GM23338 (cell line): ENCODE measurements at places on chromosomes 16 and 17.

GRCh38 chr16:58853854-58854791 is 120.0 kb upstream of the GOT2 start:
- no peak for DNase-seq

- DNase-seq, result no peak
Observed at GRCh38 chr17:4072487-4073157, 70.2 kb downstream of the ZZEF1 start.

DNA sequence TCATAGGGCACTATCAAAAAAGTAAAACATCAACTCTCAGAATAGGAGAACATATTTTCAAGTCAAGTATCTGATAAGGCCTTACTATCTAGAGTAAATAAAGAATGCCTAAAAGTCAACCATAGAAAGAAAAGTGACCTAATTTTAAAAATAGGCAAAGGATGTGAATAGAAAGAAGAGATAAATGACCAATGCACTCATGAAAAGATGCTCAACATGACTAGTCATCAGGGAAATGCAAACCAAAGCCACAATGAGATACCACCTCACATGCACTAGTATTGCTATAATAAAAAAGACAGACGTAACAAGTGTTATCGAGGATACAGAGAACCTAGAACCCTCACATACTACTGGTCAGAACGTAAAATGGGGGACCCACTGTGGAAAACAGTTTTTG is 90.8 kb downstream of the DYNLRB2 start:
- DNase-seq, result no peak

DNA sequence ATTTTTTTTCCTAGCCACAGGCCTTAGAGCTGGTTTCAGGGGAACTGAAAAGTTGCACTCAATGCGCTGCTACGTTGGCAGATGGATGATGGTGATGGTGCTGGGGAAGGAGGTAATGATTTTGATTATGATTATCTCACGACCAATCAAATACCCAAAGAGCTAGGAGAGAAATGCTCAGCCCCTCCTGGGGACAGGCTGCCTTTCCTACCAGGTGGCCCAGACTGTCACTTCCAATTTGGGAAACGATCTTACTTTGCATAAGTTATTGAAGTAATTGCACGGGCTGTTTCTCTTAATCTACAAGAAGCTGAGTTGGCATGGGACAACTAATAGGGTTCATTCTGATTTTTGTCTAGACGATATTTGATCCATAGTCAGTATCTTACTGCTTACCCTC is 379.7 kb upstream of the EEF2KMT start:
- no peak for DNase-seq

DNA sequence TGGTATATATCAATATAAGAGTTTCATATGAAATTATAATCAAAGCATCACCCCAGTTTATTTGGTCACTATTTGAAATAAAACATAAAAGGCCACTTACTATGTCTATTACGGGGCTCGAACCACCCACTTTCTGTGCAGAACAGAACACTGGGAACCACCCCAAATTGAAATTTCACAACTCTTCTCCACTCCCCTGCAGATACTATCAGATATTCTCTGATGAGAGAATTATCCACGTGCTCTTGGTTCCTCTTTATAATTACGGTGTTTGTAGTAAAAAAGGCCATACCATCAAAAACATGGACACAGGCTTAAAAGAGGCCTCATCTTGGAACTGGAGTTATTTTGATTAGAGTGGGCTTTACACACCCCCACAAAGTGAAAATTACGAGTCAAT is 82.8 kb downstream of the WDR59 start:
- no peak for DNase-seq

DNA sequence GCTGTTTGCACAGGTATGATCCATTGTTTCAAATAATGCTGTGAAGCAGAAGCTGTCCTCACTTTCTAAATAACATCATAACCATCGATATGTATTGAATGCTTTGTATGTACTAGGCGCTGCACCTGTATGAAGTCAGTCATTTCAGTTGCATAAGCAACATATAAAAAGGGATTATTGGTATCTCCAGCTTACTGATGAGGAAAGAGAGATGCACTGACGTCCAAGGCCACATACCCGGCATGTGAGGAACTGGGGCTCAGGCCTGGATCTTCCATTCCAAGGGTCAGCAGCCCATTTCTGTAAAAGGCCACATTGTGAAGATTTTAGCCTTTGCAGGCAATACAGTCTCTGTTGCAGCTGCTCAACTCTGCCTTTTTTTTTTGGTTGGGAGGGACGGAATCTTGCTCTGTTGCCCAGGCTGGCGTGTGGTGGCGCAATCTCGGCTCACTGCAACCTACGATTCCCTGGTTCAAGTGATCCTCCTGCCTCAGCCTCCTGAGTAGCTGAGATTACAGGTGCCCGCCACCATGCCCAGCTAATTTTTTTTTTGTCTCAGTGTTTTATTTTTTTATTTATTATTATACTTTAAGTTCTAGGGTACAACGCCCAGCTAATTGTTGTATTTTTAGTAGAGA is 244.7 kb downstream of the MRTFB start:
- DNase-seq, result no peak

GRCh38 chr17:42424991-42425610 is 2.0 kb upstream of the CAVIN1 start:
- DNase-seq, result no peak

DNA sequence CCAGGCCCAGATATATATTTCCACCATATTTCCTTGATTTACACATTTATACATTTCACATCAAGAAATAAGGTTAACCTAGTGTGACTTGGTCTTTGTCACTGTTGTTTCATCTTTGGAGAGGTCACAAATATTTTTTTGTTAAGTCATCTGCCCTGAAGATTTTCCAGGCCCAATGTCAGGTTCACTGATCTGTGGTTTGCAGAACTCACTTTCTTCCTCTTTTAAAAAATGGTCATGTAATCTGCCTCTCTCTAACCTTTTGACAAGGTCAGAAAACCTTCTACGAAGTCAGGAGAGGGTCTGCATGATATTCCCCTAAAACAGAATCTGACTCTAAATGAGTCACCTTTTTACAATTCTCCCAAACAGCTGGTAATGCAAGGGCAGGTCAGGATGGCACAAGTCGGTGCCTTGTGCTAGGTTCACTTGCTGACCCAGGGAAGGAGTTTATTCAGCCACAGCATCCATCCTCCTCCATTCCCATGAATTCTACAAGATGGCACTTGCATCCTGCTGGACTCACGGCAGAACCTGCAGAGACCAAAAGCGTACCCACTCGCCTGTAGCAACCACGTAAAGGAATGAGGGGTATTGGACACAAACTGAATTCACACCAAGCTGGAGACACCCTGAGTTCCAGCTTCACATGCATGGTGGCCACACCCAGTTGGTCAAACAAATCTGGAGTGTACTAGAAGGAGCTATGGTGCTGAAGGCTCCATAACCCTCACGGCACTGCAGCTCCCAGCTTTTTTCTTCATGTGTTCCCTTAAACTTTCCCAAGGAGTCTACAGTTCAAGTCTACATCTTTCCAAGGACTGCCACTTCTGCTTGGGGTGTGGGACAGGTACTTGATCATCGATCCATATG is 1.6 kb upstream of the KIAA0513 start:
- DNase-seq, result no peak

DNA sequence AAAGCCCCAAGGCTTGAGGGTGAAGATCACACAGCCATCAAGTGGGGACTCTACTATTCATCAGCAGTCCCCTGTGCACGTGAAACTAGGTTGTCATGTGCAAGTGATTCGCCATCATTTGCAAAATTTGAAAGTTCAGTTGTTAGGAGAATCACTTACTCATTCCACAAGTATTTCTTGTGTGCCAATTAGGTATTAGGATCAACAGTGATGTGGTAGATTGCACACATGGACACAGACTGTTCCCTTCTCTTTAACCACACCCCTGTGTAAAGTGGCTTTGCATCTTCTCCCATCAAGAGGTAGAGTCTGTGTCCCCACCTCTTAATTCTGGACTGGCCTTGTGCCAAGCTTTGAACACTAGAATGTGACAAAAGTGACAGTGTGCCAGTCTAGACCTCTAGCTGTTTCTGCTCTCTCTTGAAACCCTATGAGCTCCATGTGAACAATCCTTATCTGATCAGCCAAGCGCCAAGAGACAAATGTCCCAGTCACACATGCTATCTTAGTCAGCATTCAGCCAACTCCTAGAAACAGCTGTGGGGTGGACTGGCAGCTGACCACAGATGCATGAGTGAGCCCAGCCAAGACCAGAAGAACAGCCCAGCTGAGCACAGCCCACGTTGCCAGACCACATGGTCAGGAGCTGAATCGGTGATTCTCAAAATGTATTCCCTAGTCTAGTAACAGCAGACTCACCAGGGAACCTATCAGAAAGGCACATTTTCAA is 31.5 kb upstream of the SHISA9 start:
- no peak for DNase-seq

DNA sequence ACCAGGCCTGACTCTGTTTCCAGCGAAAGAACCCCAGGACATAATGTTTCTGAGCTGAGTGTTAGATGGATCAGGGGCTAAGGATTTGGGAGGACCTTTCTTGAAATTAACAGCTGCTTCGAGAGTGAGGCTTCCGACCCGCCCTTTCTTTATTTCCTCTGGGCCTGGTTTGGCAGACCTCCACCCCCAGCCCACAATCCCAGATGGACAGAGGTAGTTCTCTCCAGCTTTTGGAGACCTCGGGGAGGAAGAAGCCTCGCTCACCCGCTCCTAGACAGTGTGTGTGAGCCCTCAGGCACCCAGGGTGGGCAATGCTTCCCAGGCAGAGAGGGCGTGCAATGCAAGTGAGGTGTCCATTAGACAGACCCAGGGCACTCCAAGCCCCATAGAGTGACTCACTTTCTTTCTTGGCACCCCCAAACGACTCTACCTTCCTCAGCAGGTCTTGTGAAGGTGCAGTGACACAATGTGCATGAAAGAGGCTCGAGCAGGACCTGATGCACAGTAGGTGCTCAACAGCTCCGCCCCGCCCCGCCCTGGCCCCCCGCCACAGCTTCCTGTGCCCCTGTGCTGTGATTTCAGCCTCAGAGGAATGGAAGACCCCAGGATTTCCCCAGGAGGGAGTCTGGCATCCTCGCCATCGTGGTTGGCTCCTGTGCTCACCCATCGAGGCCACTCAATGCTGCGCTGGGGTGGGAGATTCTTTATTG is 50.7 kb upstream of the TOB1 start:
- DNase-seq, result no peak

DNA sequence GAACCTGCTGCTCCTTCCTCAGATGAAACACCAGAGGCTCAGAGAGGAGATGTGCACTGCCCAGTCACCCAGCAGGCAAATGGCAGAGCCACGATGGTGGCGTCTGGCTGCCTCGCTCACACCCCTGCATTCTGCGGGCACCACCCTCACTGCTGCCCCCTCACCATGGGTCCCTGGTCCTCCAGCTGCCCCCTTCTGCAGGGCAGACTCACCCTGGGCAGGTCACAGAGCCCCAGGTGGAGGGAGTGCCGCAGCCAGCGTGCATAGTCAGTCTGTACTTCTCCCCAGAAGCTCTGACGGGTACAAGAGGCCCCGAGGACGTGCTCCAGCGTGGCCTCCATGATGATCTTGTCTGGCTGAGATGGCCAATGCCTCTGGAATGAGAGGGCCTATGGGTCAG is 52.9 kb downstream of the RMI2 start:
- no peak for DNase-seq

DNA sequence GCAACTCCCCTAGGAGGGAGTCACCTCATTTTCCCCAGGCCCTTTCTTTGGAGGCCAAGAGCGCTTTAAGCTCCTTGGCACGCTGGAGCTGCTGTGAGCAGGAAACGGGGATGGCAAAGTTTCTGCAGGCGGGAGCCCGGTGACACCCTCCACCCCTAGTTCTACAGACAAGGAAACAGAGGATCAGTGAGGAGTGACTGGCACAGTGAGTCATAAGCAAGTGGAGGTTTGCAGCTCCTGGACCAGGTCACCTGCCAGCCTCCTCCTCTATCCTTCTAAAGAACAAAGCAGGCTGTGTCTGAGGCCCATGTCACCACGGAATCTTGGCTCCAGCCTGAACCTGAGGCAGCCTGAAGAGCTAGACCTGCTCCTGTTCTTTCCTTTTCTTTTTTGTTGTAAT is 141.9 kb downstream of the TMEM132E start:
- DNase-seq, result no peak

GRCh38 chr16:74951681-74952080 is 33.2 kb downstream of the WDR59 start:
- DNase-seq, result no peak

GRCh38 chr17:37065486-37066321 is 117.0 kb downstream of the AATF start:
- peak; percentile 69 for DNase-seq

DNA sequence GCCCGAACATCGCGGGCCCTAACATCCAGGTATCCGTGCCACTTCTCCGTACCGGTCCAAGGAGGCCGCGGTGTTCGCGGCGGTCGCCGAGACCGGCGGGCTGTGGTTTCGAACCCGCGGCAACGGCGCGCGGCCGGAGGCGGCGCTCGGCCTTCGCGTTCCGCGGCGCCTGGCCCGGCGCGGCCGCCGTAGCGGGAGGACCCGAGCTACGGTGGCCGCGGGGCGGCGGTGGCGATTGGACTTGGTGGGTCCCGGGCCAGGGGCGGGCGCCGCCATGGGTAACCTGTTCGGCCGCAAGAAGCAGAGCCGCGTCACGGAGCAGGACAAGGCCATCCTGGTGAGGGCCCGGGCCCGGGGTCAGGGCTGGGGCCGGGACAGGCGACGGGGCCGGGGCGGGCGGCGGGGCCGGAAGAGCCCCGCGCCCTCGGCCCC is at the start of gene CHMP6:
TSS of gene CHMP6 (plus strand) at position 197 of the 432 bp plus-strand sequence. CDS start at position 275, 78 bp downstream.
- DNase-seq, result peak; percentile 82

DNA sequence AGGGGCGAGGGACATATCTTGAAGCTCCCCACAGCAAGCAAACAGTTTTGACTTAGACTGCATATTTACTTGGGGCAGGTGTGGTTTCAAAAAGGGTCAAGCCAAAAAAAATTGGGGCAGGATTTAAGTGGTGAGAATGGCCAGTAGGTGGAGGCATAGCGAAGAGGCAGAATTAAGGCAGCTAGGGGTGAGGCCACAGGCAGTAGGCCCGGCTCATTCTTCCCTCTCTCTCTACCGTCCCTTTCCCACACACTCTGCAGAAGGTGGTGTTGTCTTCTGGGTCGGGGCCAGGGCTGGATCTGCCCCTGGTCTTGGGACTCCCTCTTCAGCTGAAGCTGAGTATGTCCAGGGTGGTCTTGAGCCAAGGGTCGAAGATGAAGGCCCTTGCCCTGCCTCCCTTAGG is 2.6 kb downstream of the SHBG start:
- peak; percentile 86 for DNase-seq
